ENCODE measurements at places on chromosomes 2 and 18. TPM values are rescaled to one million over a fixed set of nuclear protein-coding genes. Genes with fewer than 3 reads are reported as not detected.
A peak's percentile ranks its signal among the peaks of the same experiment; 100 is the strongest.

GRCh38 chr2:37196320-37197195 lies at the start of gene CEBPZOS:
TSS of gene CEBPZOS (plus strand) at chr2:37196496. CDS start at chr2:37199705, 3,209 bp downstream.
- H3K4me3 ChIP-seq: peak within 1 kb of the TSS; percentile 88
- peaks cover 10% of the 10 kb centered on the region for H3K4me1 ChIP-seq
- peak within 1 kb of the TSS; percentile 80 for H3K27ac ChIP-seq
- H3K36me3 ChIP-seq: peaks cover 8% of the 10 kb centered on the region
- no peaks in the 10 kb centered on the region for H3K27me3 ChIP-seq

DNA sequence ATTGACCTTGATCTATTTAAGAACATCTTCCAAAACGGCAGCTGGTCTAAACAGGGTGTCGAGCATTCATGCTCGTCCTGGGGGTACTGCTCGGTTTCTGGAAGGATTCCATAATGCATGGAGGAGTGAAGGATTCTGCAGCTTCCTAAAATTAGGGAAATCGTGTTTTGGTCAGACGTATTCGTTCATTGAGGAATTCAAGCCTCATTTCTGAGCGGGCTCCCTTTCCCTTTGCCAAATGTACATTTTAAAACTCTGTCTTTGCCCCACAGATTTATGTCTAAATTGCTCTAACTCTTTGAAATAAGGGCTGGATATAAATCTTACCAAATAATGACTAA lies 144.0 kb downstream of the BCL11A start:
- H3K27me3 ChIP-seq: no peaks in the 10 kb centered on the region
- H3K4me3 ChIP-seq: no peak overlapping the region
- DNase-seq: no peak
- H3K27ac ChIP-seq: no peak overlapping the region

- H3K27me3 ChIP-seq: no peaks in the 10 kb centered on the region
- no peaks in the 10 kb centered on the region for H3K4me1 ChIP-seq
- H3K36me3 ChIP-seq: no peaks in the 10 kb centered on the region
- no peak overlapping the region for H3K27ac ChIP-seq
Observed at GRCh38 chr2:45982096-45982495, 315.1 kb upstream of the EPAS1 start.

- H3K4me3 ChIP-seq: no peak overlapping the region
- H3K36me3 ChIP-seq: peaks cover 24% of the 10 kb centered on the region
- no peaks in the 10 kb centered on the region for H3K27me3 ChIP-seq
- no peaks in the 10 kb centered on the region for H3K4me1 ChIP-seq
- no peak for DNase-seq
Observed at GRCh38 chr2:197555467-197555866, 39.6 kb downstream of the MOB4 start.

- DNase-seq: no peak
- peaks cover 9% of the 10 kb centered on the region for H3K27me3 ChIP-seq
- H3K4me3 ChIP-seq: no peak overlapping the region
Observed at GRCh38 chr2:121080013-121080772, 204.8 kb downstream of the TFCP2L1 start.

- peaks cover 19% of the 10 kb centered on the region for H3K36me3 ChIP-seq
- H3K4me3 ChIP-seq: no peak overlapping the region
- H3K27me3 ChIP-seq: no peaks in the 10 kb centered on the region
Observed at GRCh38 chr2:226776104-226776503, 23.5 kb downstream of the IRS1 start.

- no peak overlapping the region for H3K4me3 ChIP-seq
- H3K4me1 ChIP-seq: peaks cover 5% of the 10 kb centered on the region
Observed at GRCh38 chr2:65045651-65046050, 10.6 kb upstream of the CEP68 start.

GRCh38 chr2:222844323-222844722 lies 16.5 kb upstream of the ACSL3 start:
- H3K27me3 ChIP-seq: no peaks in the 10 kb centered on the region
- no peaks in the 10 kb centered on the region for H3K36me3 ChIP-seq
- peak overlapping the region; percentile 65 for H3K27ac ChIP-seq
- H3K4me3 ChIP-seq: peak overlapping the region; percentile 12

GRCh38 chr2:152033011-152033925 lies 65.6 kb downstream of the CACNB4 start:
- H3K36me3 ChIP-seq: no peaks in the 10 kb centered on the region
- H3K27me3 ChIP-seq: peaks cover 30% of the 10 kb centered on the region
- no peak overlapping the region for H3K4me3 ChIP-seq
- H3K4me1 ChIP-seq: peaks cover 8% of the 10 kb centered on the region
- no peak for DNase-seq

DNA sequence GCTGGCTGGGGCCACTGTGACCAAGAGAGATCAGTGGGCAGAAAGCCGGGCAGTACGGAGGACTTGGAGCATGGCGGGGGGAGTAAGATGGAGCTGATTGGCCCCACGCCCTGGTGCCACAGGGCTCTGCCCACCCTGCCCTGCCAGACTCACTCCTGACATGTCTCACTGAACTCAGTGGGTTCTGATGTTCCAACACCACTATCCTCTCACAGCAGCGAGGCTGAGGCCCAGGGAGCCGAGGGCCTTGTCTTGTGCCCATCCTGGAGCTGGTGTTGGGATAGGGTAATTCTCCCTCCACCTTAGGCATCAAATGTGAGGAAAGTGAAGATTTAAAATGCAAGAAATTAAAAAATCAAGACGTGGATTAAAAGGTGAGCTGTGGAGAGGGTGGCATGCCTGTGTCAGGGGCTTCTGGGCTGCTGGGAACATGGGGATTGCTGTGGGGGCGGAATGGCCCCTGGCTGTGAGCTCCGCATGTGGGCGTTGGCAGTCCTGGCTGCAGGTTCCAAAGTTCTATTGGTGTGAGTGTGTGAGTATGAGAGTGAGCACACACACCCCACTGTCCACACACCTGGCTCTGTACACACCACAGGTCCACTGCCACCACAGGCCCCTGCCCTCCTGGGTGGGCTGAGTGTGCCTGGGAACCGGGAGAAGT lies 283.5 kb upstream of the HS6ST1 start:
- DNase-seq: no peak
- H3K36me3 ChIP-seq: no peaks in the 10 kb centered on the region
- H3K4me3 ChIP-seq: no peak overlapping the region
- no peaks in the 10 kb centered on the region for H3K27me3 ChIP-seq
- no peaks in the 10 kb centered on the region for H3K4me1 ChIP-seq
- H3K27ac ChIP-seq: no peak overlapping the region

GRCh38 chr2:28643911-28644334 lies 107.7 kb upstream of the PPP1CB start:
- H3K4me3 ChIP-seq: no peak overlapping the region
- H3K36me3 ChIP-seq: no peaks in the 10 kb centered on the region
- H3K27me3 ChIP-seq: no peaks in the 10 kb centered on the region
- H3K4me1 ChIP-seq: peaks cover 16% of the 10 kb centered on the region
- peak overlapping the region; percentile 19 for H3K27ac ChIP-seq

DNA sequence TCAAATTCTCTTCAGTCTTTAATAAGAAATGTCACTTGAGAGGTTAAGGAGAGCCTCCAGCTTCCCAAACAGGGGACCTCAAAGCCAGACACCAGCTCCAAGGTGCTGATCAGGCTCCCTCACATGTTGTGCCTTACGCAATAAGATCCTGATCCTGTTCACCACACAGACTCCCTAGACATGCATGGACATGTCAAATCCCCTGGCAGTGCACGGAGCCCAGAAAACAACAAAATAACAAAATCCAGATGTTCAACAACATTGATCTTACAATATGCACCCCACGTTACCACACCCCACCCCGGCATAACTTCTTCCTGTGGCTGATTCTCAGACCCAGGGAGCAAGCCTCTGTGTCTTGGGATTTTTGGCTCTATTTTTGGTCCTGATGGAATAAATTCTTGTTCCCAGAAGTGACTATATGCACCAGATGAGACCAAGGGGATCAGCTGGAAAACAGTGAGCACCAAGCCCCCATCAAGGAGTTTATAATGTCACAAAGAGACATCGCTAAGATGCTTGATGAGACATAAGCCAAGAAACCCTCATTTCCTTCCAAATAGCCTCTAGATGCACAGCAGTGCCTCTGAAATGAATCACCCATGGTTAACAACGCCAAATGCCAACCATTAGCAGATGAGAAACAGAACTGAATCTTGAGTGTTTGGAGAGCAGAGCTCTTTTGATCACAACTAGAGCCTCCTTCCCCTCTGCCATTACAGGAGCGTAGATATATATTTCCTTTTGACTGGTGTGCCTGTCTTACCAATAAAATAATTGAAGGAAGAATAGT lies 198.2 kb downstream of the PRKCE start:
- peak; percentile 67 for DNase-seq
- no peak overlapping the region for H3K4me3 ChIP-seq
- no peaks in the 10 kb centered on the region for H3K27me3 ChIP-seq

DNA sequence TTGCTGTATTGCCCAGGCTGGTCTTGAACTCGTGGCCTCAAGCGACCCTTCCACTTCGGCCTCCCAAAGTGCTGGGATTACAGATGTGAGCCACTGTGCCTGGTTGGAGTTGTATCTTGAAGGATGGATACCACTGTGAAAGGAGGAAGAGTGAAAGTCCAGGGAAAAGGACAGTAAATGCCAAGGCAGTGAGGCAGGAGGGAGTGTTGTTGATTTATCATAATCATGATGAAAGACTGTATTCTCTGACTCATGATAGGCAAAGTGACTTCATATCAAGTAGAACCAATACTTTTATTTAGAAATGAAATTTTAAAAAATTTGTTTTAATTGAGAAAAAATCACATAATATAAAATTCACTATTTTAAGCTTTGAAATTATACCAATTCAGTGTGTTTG lies 162.3 kb downstream of the ARHGAP28 start:
- no peak overlapping the region for H3K27ac ChIP-seq
- DNase-seq: no peak
- H3K4me1 ChIP-seq: no peaks in the 10 kb centered on the region
- no peak overlapping the region for H3K4me3 ChIP-seq

DNA sequence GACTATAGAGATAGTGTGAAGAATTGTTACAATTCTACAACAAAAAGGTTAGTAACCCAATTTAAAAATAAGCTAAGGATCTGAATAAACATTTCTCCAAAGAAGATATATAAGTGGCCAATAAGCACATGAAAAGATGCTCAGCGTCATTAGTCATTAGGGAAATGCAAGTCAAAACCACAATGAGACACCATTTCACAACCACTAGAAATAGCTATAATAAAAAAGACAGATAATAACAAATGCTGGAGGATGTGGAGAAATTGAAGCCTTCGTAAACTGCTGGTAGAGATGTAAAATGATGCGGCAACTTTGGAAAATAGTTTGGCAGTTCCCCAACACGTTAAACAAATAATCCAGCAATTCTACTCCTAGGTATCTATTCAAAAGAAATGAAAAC lies 366.5 kb upstream of the POU3F3 start:
- H3K4me3 ChIP-seq: no peak overlapping the region
- no peaks in the 10 kb centered on the region for H3K4me1 ChIP-seq
- DNase-seq: peak; percentile 39
- H3K27ac ChIP-seq: no peak overlapping the region
- H3K36me3 ChIP-seq: no peaks in the 10 kb centered on the region
- no peaks in the 10 kb centered on the region for H3K27me3 ChIP-seq

DNA sequence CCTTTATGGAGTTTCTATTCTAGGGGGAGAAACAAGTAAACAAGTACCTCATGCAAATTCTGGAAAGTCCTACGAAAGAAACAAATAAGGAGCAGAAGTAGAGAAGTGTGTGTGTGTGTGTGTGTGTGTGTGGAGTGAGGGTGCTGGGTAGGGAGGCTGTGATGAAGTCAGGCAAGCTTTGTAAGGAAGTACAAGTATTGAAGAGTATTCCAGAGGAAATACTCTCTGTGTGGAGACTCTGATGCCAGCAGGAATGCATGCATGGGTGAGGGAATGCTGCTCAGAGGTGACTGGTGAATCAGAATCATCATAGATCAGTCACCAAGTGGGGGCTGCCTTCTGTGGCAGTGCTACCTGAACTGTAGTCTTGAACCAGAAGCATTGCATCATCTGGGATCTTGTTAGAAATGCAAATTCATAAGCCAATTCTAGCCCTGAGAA lies 34.5 kb downstream of the SLC4A3 start:
- H3K36me3 ChIP-seq: no peaks in the 10 kb centered on the region
- H3K27ac ChIP-seq: peak overlapping the region; percentile 73
- peaks cover 34% of the 10 kb centered on the region for H3K4me1 ChIP-seq

GRCh38 chr2:178804791-178805190 lies 2.4 kb downstream of the TTN start:
- no peaks in the 10 kb centered on the region for H3K36me3 ChIP-seq
- H3K4me3 ChIP-seq: no peak overlapping the region
- no peaks in the 10 kb centered on the region for H3K27me3 ChIP-seq
- no peaks in the 10 kb centered on the region for H3K4me1 ChIP-seq
- no peak overlapping the region for H3K27ac ChIP-seq

- H3K4me3 ChIP-seq: no peak overlapping the region
- H3K27ac ChIP-seq: peak overlapping the region; percentile 29
- H3K36me3 ChIP-seq: no peaks in the 10 kb centered on the region
- peak; percentile 54 for DNase-seq
- H3K27me3 ChIP-seq: no peaks in the 10 kb centered on the region
- peaks cover 32% of the 10 kb centered on the region for H3K4me1 ChIP-seq
Observed at GRCh38 chr2:54771166-54771885, 47.9 kb downstream of the EML6 start.

- DNase-seq: no peak
- H3K4me3 ChIP-seq: no peak overlapping the region
- no peaks in the 10 kb centered on the region for H3K36me3 ChIP-seq
- no peak overlapping the region for H3K27ac ChIP-seq
- no peaks in the 10 kb centered on the region for H3K4me1 ChIP-seq
- no peaks in the 10 kb centered on the region for H3K27me3 ChIP-seq
Observed at GRCh38 chr2:523698-524270, 153.4 kb downstream of the TMEM18 start.

GRCh38 chr2:203404996-203405395 lies 76.8 kb downstream of the ABI2 start:
- peak; percentile 74 for DNase-seq
- no peaks in the 10 kb centered on the region for H3K36me3 ChIP-seq
- no peak overlapping the region for H3K4me3 ChIP-seq

DNA sequence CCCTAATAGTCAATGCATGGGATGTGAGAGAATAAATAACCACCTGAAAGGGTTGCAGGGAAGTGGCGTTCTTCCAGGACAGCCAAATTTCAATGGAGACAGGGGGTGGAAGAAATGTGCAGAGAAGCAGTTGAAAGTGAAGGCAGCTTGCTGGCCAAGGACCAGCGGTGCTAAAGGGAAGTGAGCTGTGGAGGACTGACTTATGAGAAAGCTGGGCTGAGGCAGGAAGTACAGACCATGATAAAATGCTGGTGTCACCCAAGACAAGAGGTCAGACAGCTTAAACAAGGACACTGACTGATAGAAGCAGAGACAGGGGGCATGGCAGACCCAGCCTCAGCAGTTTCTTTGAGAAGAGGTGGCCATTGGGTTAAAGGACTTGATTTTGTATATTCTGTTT lies 106.7 kb downstream of the DTNB start:
- H3K4me1 ChIP-seq: no peaks in the 10 kb centered on the region
- no peak overlapping the region for H3K4me3 ChIP-seq
- H3K36me3 ChIP-seq: no peaks in the 10 kb centered on the region
- H3K27me3 ChIP-seq: no peaks in the 10 kb centered on the region
- no peak overlapping the region for H3K27ac ChIP-seq
- DNase-seq: peak; percentile 36

GRCh38 chr2:191066197-191066918 lies 52.4 kb upstream of the STAT1 start:
- H3K36me3 ChIP-seq: no peaks in the 10 kb centered on the region
- H3K27me3 ChIP-seq: no peaks in the 10 kb centered on the region
- H3K4me3 ChIP-seq: no peak overlapping the region
- H3K27ac ChIP-seq: no peak overlapping the region
- no peak for DNase-seq

TLX2 gene
- not detected for total RNA-seq

ACVR1C gene
- 0.62 TPM for total RNA-seq

RNF25 gene
- 44.7 TPM for total RNA-seq

SMAD2 gene
- total RNA-seq: 120 TPM

CRYGC gene
- not detected for total RNA-seq

C1D gene
- total RNA-seq: 21.8 TPM

LRRTM1 gene
- total RNA-seq: not detected

CCDC121 gene
- 1.2 TPM for total RNA-seq

BMP10 gene
- not detected for total RNA-seq

TEX44 gene
- total RNA-seq: not detected

TMEM247 gene
- total RNA-seq: not detected
